ENCODE measurements at places on chromosomes 7 and 10. TPM values are rescaled to one million over a fixed set of nuclear protein-coding genes. Genes with fewer than 3 reads are reported as not detected.

GRCh38 chr7:116574025-116574822, 49.4 kb downstream of the CAV1 start:
- no peak for DNase-seq

GRCh38 chr10:3978761-3979160, 193.8 kb upstream of the KLF6 start:
- DNase-seq, result no peak

DNA sequence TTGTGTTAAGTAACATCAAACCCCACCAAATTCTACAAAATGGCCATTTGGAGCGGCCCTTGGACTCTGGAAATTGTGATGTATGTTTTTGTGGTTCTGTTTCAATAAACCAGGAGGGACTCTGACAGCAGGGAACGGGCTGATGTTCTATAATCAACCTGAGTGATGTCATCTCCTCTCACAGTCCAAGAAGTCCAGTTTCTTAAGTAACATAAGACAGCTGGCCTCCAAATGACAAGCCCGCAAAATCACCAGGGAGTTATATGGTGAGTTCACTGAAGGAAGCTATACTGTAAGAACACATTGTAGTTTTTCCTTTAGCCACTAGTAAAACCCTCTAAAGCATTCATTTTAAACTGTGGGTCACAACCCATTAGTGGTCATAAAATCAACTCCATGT, 34.0 kb downstream of the GOT1 start:
- no peak for DNase-seq

The EN2 gene
- not detected for total RNA-seq

The PITRM1 gene
- total RNA-seq, result 56.7 TPM
